ENCODE measurements at places on chromosomes 7 and 10.
A peak's percentile ranks its signal among the peaks of the same experiment; 100 is the strongest.

- H3K27ac ChIP-seq = no peak overlapping the region
- DNase-seq = no peak
- H3K36me3 ChIP-seq = no peaks in the 10 kb centered on the region
- no peaks in the 10 kb centered on the region for H3K27me3 ChIP-seq
- H3K4me1 ChIP-seq = peaks cover 5% of the 10 kb centered on the region
Observed at GRCh38 chr10:10811562-10811961, 206.1 kb upstream of the CELF2 start.

DNA sequence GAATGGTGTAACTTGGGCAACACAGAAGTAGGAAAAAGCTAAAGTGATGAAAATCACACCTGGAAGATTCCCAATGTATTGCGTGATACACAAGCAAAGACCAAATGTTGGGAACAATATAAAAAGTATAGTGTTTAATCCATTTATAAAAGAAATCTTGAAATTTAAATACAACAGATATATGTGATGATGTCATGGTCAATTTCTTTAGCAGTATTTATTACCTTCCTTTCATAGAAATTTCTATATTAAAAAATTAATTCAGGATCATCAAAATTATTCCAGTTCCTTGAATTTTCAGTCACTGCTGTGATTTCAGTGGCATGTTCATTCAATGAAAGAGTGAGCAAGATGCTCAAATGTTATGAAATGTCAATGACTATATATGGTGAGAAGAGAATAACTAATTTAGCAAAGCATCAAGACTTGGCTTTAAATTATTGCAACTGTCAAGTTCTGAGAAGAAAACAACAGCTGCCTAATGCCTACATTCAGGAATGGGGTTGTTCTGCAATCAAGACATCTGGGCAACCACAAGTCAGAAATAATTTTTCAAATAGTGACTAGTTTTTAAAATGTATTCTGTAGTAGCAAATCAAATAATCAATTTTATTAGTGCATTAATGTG is 308.8 kb downstream of the SEMA3D start:
- no peaks in the 10 kb centered on the region for H3K36me3 ChIP-seq
- no peak overlapping the region for H3K27ac ChIP-seq
- no peaks in the 10 kb centered on the region for H3K27me3 ChIP-seq
- no peaks in the 10 kb centered on the region for H3K4me1 ChIP-seq

DNA sequence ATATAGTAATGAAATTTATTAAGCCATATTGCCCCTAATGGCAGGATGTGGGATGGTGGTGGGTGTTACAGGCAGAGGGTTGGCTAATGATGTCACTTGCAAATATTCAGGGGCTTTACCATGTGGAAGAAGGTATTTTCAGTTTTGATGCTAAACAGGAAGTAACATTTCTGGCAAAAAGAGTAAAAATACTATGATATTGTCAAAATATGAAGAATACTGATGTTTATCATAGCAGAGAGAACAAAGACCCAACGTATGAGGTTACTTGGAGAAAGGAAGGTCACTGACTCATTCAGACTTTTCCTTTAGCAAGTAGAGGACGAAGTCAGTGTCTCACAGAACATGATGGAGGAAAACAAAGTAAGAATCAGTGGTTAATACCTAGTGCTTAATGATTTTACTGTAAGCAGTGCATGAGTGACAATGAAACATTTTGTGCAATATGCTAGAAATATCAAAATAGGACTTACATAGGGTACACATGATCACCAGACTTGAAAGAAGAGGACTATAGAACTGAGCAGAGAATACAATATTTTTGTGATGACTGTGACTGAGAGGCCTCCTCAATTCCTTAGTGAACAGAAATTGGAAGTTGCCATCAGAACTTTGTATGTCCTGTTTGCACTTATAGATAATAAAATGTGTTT is 89.7 kb upstream of the STEAP4 start:
- no peak overlapping the region for H3K27ac ChIP-seq
- DNase-seq = no peak
- no peaks in the 10 kb centered on the region for H3K36me3 ChIP-seq
- no peaks in the 10 kb centered on the region for H3K27me3 ChIP-seq
- no peaks in the 10 kb centered on the region for H3K4me1 ChIP-seq
- H3K4me3 ChIP-seq = no peak overlapping the region

DNA sequence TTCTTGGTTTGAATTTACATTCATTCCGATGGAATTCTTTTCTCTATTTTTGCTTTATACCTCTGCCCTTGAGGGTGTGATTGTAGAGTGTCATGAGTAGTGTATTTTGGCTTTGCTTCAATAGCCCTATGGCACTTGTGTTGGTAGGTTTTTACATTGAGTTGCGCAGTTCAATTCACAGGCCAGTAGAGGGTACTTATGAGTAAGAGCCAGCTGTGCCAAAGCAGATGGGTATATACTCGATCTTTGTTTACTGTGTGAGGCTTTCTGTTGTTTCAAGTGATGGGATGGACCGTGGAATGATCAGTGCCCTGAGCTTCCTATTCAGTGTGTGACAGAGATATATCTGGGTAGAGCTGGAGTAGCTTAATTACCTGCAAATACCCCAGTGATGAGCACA is 4.3 kb upstream of the AKR1C3 start:
- H3K4me3 ChIP-seq = no peak overlapping the region
- H3K36me3 ChIP-seq = no peaks in the 10 kb centered on the region
- H3K27ac ChIP-seq = no peak overlapping the region
- H3K27me3 ChIP-seq = no peaks in the 10 kb centered on the region
- H3K4me1 ChIP-seq = no peaks in the 10 kb centered on the region

DNA sequence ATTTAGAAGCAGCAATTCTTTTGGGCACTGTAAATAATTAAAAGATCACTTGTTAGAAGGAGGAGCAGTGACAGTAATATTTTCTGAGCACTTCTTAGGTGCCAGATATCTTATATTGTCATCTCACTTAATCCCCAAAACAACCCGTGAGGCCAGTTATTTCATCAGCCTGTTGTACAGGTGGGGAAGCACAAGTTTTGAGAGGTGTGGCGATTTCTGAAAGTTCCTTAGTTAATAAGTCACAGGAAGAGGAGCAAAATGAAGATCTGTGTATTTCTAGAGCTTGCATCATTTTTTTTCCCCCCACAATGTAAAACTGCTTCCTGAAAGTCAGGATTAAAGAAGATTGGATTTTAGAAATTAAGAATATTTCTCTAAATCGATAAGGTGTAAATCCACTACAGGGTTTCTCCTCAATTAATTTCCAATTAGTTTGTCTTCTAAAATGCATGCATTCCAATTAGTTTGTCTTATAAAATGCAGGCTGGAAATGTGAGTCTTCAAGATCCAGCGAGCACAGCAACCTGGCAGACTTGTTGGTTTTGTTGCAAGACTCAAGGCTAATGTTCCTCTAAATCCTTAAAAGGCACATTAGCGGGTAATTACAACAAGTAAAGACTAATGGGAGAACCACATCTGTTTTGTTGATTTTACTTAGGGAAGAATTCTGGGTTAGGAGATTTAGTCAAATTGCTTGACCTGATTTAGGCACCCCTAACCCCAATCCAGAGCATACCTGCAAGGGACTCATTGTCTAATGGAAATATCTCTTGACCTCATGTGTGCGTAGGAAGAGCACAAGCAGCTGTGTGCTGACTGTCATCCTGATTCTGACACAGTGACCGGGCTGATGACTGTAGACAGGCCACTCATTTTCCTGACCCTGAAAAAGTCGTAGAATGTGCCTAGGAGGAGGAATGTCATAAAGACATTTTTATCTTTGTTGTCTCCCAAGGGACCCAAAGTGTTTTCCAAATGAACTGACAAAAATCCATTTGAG is 272.0 kb downstream of the BAMBI start:
- H3K4me1 ChIP-seq = no peaks in the 10 kb centered on the region
- H3K27ac ChIP-seq = no peak overlapping the region
- no peaks in the 10 kb centered on the region for H3K36me3 ChIP-seq
- H3K27me3 ChIP-seq = no peaks in the 10 kb centered on the region
- no peak overlapping the region for H3K4me3 ChIP-seq

GRCh38 chr10:130989670-130990232 is 321.8 kb downstream of the TCERG1L start:
- H3K27me3 ChIP-seq = no peaks in the 10 kb centered on the region
- H3K27ac ChIP-seq = no peak overlapping the region
- no peak for DNase-seq

DNA sequence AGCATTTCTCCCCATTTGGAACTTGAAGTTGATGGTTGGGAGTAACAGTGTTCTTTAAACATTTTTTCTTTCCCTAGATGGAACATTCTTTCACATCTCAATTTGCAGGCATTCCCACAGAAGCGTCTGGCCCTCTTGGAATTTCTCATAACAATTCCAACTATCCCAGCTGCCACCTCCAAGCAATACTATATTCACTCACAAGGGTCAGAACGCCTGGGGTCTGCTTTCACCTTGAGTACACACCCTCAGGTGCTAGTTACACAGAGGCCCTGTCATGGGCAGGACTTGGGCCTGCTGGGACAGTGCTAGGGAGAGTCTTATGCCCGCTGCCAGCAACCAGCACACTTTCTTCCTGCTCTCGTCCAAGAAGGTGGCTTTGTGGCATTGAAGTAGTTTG is 136.5 kb downstream of the JCAD start:
- H3K36me3 ChIP-seq = no peaks in the 10 kb centered on the region
- no peak overlapping the region for H3K27ac ChIP-seq
- DNase-seq = no peak
- H3K4me3 ChIP-seq = no peak overlapping the region

DNA sequence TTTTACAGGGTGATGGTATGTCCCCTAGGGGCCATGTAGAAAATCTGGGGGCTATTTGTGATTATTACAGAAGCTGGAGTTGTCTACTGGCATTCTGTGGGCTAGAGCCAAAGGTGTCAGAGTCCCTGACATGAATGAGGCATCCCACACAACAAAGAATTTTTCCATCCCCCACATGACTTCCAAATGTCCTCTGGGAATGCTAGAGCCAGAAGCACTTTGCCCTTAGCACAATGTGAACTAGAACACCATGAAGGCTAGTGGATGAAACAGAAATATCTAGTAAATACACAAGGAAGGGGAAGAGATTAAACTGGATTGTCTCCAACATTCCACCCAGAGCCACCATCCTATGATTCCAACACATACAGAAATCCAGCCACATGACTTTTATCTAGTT is 46.9 kb downstream of the FAM13C start:
- H3K27me3 ChIP-seq = no peaks in the 10 kb centered on the region
- no peaks in the 10 kb centered on the region for H3K4me1 ChIP-seq
- no peak overlapping the region for H3K4me3 ChIP-seq
- DNase-seq = no peak

- H3K36me3 ChIP-seq = no peaks in the 10 kb centered on the region
- DNase-seq = no peak
- H3K27ac ChIP-seq = no peak overlapping the region
- H3K4me1 ChIP-seq = peaks cover 1% of the 10 kb centered on the region
- no peak overlapping the region for H3K4me3 ChIP-seq
- no peaks in the 10 kb centered on the region for H3K27me3 ChIP-seq
Observed at GRCh38 chr10:124594240-124594639, 132.6 kb downstream of the LHPP start.

- H3K4me3 ChIP-seq = no peak overlapping the region
- DNase-seq = no peak
- H3K36me3 ChIP-seq = no peaks in the 10 kb centered on the region
- no peaks in the 10 kb centered on the region for H3K27me3 ChIP-seq
- H3K27ac ChIP-seq = no peak overlapping the region
Observed at GRCh38 chr10:43119416-43120115, 18.7 kb upstream of the CSGALNACT2 start.

DNA sequence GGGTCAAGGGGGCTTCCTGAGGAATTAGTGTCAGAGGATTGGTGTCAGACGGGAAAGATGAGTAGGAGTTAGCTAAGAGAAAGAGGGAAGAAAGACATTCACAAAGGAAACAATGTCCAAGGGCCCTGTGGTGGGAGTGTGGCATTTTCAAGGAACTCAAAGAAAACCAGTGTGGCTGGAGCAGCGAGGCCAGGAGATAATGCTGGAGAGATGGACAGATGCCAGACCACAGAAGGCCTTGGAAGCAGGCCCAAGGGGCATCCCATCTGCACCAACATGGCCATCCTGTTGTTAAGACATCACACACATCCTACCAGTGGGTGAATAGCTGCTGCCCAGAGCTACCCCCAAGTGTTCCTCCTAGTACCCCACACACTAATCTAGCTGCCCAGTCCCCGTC is 36.1 kb upstream of the CUL1 start:
- no peaks in the 10 kb centered on the region for H3K36me3 ChIP-seq
- H3K4me3 ChIP-seq = no peak overlapping the region
- H3K27me3 ChIP-seq = no peaks in the 10 kb centered on the region
- no peak overlapping the region for H3K27ac ChIP-seq

- peaks cover 59% of the 10 kb centered on the region for H3K27me3 ChIP-seq
- no peaks in the 10 kb centered on the region for H3K4me1 ChIP-seq
- DNase-seq = no peak
Observed at GRCh38 chr7:101701153-101701794, 72.2 kb upstream of the MYL10 start.

- no peak for DNase-seq
- H3K4me3 ChIP-seq = no peak overlapping the region
- H3K36me3 ChIP-seq = no peaks in the 10 kb centered on the region
- no peaks in the 10 kb centered on the region for H3K27me3 ChIP-seq
Observed at GRCh38 chr10:48511066-48511874, 93.6 kb downstream of the ARHGAP22 start.

DNA sequence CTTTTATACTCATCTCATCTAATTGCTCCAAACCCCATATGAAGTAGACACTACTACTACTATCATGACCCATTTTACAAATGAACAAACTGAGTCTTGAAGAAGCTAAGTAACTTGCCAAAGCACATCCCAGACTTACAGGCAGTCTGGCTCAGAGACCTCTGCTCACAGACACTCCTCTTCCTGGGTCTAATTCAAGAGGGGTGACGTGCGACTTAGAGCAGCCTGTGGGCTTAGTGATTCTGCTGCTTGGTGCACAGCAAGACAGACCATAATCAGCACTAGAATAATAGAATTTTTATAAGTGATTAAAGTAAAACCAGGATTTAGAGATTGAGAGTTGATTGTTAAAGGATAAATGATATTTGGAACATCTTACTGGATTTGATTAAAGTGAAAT is 750.8 kb downstream of the AUTS2 start:
- no peak for DNase-seq
- no peaks in the 10 kb centered on the region for H3K4me1 ChIP-seq
- no peaks in the 10 kb centered on the region for H3K36me3 ChIP-seq
- H3K27ac ChIP-seq = no peak overlapping the region
- H3K27me3 ChIP-seq = no peaks in the 10 kb centered on the region

DNA sequence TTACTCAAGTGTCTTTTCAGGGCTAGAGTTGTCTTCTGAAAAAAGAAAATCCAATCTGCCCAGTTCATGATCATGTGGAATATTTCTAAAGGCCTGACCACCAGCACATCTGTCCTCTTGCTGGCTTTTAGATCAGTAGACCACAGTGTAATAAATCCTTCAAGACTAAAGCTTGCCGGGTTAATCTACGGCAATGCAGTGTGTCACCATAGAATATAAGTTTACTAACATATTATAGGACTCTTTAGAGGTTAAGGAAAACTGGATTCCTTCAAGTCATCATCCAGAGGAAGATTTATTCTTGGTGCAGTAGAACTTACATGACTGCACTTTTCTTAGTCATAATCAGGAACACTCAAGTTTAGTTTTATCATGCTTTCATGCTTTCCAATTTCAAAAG is 349.5 kb downstream of the SEMA3D start:
- no peaks in the 10 kb centered on the region for H3K4me1 ChIP-seq
- H3K27me3 ChIP-seq = no peaks in the 10 kb centered on the region
- no peak overlapping the region for H3K4me3 ChIP-seq
- DNase-seq = no peak
- H3K36me3 ChIP-seq = no peaks in the 10 kb centered on the region

GRCh38 chr10:46545861-46546590 is 10.4 kb downstream of the GPRIN2 start:
- peaks cover 5% of the 10 kb centered on the region for H3K4me1 ChIP-seq
- H3K27ac ChIP-seq = no peak overlapping the region
- no peak overlapping the region for H3K4me3 ChIP-seq
- DNase-seq = peak; percentile 12
- H3K27me3 ChIP-seq = no peaks in the 10 kb centered on the region

GRCh38 chr10:45091968-45092367 is 91.2 kb downstream of the ZNF22 start:
- no peak overlapping the region for H3K27ac ChIP-seq
- no peak for DNase-seq
- no peak overlapping the region for H3K4me3 ChIP-seq

All from tibial nerve (tissue), 4 donors.